ENCODE measurements at places on chromosomes 5 and 9. TPM values are rescaled to one million over a fixed set of nuclear protein-coding genes. Genes with fewer than 3 reads are reported as not detected.

GRCh38 chr9:37931592-37931991 lies 27.7 kb upstream of the SLC25A51 start:
- peak; percentile 67 for DNase-seq

DNA sequence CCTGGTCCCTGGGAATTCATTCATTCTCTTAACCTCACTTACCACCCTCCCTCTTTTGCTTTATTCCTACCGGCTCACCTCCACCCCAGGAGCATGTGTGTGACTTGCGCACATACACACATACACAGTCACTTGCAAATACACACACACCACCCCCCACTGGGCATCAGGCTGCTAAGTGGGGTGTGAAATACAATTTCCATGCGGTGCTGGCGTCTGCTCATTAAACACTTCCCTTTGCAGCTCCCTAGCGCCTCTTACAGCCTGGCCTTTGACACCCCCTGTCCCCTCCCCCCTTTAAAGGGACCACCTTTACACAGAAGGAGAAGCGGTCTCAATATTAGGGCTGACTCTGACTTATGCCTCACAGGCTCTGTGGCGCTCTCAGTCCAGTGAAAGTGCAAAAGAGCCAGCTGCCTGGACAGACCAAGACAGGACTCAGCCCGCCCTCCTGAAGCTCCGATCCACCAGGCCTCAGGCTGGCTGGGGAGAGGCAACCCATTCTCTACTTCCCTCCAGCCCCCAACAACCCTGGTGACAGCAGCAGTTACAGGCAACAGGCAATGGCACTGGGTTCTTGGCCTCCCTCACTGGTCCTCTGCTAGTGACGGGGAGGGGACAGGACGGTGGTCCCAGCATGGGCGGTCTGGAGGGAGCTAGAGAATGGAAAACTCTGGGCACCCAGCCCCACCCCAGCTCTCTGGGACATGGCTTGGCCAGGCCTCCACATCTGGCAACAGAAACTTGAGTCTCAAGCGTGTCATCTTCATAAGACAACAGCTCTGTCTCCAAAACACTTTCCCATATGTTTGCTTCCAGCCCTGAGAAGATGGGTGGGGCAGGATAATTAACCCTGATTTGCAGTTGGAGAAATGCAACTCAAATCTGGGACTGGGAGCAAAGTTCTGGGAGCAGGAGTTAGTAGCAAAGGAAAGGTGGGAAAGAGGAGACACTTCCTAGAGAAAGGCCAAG lies 12.0 kb downstream of the ENHO start:
- no peak for DNase-seq

- no peak for DNase-seq
Measured at GRCh38 chr5:6721442-6721841, 8.2 kb downstream of the TENT4A start.

GRCh38 chr9:4214486-4214885 lies 85.4 kb downstream of the GLIS3 start:
- peak; percentile 37 for DNase-seq

The CENPK gene
- polyA plus RNA-seq, result 16.0 TPM

GRCh38 chr5:127615916-127616315 lies 33.0 kb upstream of the CTXN3 start:
- peak; percentile 5 for DNase-seq

The TAL2 gene
- polyA plus RNA-seq, result not detected

GRCh38 chr9:122742003-122742402 lies at the start of gene OR1L6:
TSS of gene OR1L6 (plus strand) at chr9:122742303. CDS start at chr9:122749848, 7,545 bp downstream.
- DNase-seq, result no peak

GRCh38 chr9:14180093-14180959 lies 133.6 kb downstream of the NFIB start:
- no peak for DNase-seq

DNA sequence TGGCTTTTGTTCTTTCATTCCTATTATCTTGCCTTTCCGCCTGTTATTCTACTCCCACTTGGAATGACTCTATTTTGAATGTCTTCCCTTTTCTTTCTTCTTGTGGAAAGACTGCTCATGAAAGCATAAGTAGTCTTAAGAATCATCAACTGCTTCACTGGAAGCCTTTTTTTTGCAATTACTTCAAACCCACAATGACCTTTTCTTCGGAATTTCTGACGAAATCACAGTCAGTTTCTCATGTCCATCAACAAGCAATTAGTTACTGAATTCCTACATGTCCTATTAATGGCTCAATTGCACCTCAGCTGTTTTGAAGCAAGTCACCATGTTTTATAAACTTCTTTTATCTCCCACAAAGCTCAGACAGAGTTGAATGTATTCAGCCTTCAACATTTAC lies 196.2 kb downstream of the TARS1 start:
- no peak for DNase-seq

Measured in fibroblast of lung (primary cell).